ENCODE measurements at places on chromosomes 4 and X. TPM values are rescaled to one million over a fixed set of nuclear protein-coding genes. Genes with fewer than 3 reads are reported as not detected.

Gene NR0B1
- total RNA-seq: not detected

- no peak for DNase-seq
Observed at GRCh38 chr4:174111422-174111821, 172.0 kb downstream of the FBXO8 start.

DNA sequence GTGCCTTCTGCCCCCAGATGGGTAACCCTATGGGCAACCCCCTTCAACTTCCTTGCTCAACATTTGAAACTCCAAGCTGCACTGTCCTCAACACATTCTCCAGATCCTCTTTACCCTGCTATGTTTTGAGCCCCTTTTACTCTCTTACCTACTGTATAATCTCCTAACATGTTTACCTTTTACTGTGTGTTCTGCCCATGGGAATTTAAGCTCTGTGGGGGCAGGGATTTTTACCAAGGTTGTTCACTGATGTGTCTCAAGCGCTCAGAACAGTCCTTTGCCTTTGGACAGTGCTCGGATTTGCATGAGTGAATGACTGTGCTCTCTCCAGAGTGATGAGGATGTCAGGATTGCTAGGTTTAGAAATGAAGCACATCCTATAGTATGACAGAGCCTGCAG is 53.2 kb downstream of the SORBS2 start:
- no peak for DNase-seq

DNA sequence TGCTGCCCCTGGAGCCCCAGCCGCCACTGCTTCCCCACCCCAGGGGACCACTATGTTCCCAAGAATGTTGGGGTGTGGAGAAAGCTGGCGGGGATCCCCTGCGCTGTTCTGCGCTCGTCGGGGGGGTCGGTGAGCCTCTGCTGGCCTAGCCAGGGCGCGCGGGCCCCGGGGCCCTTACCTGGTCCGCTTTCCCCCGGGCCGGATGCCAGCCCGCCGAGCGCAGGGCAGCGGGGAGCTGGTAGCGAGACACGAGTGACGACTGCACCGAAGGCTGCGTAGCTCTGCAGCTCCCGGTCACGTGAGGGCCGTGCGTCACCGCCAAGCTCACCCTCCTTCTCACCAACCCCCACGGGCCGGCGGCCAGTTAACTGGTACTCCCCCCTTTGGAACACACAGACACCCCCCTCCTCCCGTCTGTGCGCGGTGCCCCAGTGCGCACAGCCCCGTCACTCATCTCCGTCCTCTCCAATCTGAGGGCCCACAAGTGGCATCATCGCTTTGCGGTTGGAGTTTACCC is at the start of gene BEX1:
BEX1 (minus strand) TSS at position 254 of the 517 bp plus-strand sequence. CDS start 897 bp downstream, outside the sequence.
- DNase-seq: peak; percentile 9

DNA sequence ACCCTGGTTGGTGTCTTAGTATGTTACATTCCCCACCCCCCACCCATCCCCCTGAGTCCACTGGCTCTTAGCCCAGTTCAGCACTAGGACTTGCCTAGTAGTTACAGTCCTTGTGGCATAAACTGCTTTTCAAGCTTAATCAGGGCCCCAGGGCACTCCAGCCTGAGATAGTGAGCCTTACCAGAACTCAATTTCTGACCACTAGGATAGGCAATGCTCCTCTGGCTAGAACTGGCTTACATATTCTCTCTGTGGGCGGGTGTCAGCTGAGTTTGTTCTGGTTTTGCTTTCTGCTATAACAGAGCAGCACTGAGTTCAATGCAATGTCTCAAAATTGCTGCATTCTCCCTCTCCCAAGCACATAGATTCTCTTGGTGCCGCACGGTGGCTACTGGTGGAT is 391.4 kb upstream of the DIPK2B start:
- DNase-seq: no peak

DNA sequence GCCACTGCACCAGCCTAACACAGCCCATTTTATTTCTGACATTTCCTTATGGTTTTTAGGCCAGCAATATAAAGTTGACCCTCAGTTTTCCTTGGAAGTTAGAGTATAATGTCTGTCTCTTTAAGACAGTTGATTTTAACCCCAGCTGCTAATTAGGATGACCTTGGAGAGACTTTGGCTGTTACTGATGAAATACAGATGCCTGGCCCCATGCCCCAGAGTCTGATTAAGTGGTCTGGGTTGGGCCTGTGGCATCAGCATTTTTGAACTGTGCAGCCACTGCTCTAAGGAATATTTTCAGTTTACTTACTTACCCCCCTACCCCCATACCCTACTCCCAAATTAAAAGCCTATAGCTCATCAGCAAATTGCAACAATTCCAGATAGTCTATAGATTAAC is 85.8 kb downstream of the DCLK2 start:
- DNase-seq: no peak

DNA sequence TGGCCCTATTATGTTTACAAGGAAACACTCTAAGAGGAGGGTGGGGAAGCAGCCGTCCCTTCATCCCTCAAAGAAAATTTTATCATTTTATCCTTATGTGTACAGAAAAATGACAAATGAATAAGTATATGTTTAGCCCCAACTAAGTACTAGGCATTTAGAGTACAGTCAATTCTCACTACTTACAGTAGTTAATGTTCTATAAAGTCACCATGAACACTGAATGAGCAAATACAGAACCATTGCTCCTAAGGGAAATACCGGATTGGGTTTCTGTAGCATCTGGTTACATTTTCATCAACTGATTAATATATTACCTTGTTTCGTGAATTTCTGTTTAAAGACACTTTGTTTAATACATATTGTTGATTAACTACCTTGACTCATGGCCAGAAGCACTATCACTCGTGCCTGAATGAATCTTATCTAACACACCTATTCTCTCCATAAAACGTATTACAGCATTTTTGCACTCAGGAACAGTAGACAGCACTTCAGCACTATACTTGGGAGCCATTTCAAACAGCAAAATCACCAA is 109.3 kb downstream of the ASB9 start:
- no peak for DNase-seq

DNA sequence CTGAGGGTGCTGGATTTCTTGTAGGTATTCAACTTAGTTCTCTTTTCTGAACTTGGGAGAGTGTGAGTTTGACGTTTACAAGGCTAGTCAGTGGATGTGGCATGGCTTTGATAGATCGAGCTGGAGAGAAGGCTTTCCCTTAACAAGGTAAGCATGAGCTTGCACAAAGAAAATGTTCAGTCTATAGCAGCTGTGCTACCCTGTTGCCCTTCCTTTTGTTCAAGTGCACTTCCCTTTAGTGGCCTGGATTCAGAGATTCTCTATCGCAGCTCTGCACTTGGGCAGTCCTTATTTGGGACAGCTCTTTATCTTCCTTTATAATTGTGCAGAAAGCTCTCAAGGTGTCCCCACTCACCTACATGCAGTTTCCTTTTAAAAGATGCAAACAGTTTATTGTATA is 198.0 kb downstream of the ARHGAP24 start:
- no peak for DNase-seq

- DNase-seq: no peak
Observed at GRCh38 chr4:113943863-113944262, 35.6 kb downstream of the ARSJ start.

Gene ZNF827
- total RNA-seq: 39.0 TPM

Gene PGAM4
- not detected for total RNA-seq

Gene SCRG1
- not detected for total RNA-seq

DNA sequence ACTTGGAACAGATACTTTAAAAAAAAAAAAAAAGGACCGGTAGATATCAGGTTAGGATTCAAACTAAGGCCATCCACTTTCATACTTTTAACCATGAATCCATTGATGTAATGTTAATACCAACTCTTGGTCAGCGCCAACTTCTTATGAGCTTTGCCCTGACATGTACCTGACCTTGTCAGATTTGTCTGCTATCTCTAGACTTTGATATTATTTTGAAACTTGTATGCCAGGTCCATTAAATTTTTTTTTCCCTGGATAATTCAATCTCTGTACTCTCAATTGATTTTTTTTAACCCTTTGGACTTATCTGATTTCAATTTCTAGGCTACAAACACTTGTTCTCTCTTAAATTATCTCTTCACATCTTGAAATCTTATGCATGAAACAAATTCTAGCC is 27.2 kb upstream of the UGT2B7 start:
- DNase-seq: no peak

Gene DRP2
- 0.86 TPM for total RNA-seq

DNA sequence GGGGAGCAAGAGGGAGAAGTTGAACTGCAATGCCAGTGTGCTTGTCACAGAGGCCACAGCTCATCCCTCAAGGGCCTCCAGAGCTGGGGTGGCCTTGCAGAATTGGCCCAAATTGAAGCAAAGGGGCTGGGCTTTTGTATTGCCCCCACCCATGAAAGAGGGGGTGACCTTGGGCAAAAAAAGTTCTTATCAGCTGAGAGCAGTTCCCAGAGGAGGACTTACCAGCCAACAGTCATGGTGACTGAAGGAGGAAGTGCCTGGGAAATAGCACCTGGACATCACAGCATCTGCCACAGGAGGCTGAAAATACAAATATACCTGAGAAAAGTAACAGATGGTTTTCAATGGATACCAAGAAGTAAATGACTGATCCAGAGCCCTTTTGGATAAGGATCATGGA is 262.4 kb downstream of the MID1IP1 start:
- DNase-seq: no peak

GRCh38 chr4:158253350-158253980 is 43.2 kb downstream of the TMEM144 start:
- peak; percentile 51 for DNase-seq

DNA sequence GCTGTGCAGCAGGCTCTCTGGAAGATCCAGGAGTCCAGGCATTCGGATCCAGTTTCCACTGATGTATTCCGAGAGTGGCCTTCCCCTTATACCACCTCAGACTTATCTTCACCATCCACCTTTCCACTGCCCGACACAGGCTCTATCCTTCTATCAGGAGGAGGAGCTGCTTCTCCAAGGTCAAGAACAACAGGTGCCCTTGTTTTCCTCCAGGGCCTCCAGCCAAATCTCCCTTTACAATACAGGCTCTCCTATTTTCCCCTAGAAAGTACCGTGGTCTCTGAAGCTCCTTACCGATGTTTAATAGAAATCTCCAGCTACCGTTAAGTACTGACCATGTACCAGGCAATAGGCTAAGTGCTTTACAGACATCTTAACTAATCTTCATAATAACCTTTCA is 61.3 kb downstream of the AFAP1 start:
- no peak for DNase-seq

Gene PTPN13
- 2.4 TPM for total RNA-seq

DNA sequence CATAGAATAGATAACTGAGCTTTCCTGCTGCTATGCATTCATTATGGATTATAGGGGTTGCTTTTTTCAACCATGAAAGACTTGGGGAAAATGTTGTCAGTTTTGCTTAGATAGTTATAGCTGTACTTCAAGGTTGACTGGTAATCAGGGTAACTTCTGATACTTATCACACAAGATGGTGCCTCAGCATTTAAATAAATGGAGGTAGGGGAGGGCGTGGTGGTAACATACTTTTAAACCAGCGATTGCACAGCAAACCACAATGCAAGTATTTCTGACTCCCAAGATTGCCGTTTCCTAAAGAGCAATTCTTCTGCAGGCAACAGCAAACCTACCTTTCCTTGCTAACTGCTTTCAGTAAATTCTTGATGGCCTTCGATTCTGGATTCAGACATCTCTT is 1.3 kb downstream of the CXCL10 start:
- no peak for DNase-seq
